Body of pancreas (tissue), 4 donors: ENCODE measurements at places on chromosomes 4 and X. TPM values are rescaled to one million over a fixed set of nuclear protein-coding genes. Genes with fewer than 3 reads are reported as not detected.

DNA sequence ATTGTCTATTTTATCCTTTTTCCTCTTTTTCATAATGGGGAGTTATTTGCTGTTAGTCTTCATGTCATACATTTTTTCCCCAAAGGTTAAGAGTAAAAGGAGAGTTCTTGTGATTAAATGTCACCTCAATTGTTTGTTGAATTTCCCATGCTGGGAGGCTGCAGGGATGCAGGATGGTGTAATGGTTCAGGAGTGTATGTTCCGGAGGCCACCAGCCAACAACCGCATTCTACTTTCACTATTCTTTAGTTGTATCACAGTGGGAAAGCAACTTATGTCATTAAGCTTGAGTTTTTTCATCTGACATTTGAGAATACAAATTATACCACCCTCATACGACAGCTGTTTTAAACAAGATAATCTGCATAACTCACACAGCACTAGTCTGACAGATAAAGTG is 15.4 kb downstream of the AFP start:
- DNase-seq: peak; percentile 29

SPIN2A gene
- total RNA-seq: 0.99 TPM

STATH gene
- total RNA-seq: not detected

GRCh38 chrX:68307769-68308168 is 125.5 kb downstream of the OPHN1 start:
- DNase-seq: no peak

DNA sequence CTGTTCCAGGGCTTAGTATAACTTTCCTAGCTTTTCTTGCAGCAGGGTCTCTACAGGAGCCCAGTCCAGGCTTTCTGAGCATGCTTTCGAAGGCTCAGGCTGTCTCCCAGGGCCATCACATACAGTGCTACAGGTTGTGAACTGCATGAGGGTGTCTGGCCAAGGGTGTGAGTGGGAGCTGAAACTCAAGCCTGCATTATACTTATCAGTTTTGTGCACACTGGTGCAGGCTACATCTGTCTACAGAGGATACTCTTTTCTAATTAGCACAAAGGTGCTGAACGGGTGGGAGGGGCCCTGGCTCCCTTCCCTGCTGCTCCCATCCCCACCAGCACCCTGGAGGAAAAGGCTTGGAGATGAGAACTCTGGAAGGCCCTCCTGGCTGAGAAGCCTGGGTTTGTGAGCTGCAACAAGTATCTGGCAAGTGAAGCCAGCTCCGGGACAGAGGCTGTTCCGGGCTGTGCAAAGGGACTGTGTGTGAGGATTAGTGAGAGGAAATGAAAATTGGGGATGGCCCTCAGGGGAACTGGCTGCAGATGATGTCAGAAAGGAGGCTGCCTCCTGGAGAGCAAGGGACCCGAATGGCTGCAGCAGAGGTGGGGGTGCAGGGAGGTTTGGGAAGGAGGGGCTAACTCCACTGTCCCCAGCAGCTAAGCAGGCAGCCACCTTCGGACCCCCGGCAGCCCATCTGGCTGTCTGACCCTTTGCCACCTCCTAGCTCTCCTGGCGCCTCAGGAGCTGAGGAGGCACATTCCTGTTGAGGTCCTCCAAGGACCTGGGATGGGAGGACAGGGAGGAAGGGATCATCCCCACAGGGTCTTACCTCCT is 68.5 kb downstream of the EFNB1 start:
- DNase-seq: no peak

GRCh38 chr4:87298362-87298761 is 24.3 kb downstream of the HSD17B13 start:
- no peak for DNase-seq

SLC6A14 gene
- total RNA-seq: not detected

DNA sequence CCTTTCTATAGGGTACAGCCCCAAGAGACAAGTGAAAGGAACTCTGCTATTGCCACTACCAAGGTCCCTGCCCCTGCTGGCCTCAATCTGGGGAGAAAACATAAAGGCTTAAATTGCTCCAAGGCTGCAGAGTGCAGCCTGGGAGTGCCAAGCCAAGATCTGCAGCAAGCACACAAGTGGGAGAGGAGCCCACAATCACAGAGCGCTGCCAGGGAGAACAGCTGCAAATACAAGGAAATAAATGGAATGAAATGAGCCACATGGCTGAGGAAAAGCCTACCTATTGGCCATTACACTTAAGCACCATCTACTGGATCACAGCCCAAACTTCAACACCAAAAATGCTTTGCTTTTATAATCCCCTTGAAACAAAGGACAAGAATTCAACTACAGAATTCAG is 582.4 kb downstream of the FAM133A start:
- DNase-seq: peak; percentile 14

DNA sequence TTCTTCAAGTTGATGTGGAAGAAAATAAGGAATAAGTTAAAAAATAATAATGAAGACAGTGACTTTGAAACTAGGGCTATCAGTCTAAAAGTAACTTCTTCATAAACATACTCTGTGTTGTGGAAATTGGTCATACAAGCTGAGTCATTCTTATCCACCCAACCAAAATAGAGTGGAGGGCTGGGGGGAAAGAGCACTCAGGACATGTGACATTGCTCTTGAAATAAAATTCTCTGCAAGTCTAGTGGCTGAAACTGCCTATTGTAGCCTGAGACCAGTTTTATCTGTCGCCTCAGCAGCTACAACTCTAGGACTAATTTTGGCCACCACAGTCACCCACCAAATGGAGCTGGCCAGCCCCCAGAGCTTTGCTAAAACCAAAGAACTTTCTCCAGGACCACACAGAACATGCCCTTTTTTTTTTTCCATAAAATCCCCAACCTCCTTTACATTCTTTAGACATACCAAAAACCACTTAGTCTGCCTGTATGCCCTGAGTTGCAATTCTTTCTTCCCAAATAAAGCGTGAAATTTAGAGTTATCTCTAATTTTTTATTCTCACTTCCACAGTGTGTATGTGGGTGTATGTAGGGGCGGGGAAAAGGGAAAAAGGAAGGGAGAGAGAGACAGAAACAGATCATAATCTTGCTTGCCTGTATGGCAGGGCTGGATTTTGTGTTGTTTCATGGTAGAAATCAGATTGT is 23.0 kb upstream of the SLC25A4 start:
- DNase-seq: no peak

RAB39B gene
- 1.8 TPM for total RNA-seq

GRCh38 chr4:15012017-15012788 is 9.9 kb downstream of the CPEB2 start:
- no peak for DNase-seq

DNA sequence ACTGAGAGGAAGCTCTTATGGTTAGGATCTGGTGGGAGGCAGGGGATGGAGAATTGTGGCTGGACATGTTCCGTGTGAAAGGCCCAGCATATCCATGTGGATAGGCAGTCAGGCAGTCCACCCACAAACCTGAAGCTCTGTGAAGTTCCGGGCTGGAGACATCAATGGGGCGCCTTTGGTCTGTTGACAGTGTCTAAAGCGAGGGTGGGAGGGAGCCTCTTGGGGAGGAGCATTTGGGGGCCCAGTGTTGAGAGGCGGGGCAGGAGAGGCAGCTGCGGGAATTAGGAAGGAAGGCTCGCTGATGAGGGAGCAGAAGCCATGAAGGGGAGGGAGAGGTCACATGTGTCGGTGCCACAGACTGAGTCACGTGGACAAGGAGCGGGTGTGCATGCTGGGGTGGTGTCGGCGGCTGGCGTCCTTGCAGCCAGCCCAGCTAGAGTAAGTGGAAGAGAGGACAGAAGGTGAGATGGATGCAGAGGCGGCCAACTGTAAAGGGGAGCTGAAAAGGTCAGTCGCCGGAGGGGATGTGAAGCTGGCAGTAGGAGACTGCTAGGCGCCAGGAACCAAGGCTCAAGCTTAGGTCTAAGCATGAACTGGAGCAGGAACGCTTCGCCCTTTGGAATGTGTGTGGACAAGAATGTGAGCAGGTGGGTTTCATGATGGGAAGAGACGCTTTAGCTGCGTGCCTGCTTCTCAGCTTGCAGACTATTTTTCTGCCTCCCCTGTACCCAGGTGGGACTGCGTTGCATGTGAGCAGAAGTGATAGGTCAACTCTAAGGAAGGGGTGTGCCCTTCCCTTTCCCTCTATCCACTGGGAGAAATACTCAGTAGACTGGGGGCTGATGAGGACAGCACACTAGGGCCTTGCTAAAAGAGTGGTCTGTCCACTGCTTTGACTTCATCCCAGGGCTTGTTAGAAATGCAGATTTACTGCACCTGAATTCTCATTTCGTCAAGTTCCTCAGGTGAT is 44.0 kb upstream of the TLR2 start:
- DNase-seq: no peak

DNA sequence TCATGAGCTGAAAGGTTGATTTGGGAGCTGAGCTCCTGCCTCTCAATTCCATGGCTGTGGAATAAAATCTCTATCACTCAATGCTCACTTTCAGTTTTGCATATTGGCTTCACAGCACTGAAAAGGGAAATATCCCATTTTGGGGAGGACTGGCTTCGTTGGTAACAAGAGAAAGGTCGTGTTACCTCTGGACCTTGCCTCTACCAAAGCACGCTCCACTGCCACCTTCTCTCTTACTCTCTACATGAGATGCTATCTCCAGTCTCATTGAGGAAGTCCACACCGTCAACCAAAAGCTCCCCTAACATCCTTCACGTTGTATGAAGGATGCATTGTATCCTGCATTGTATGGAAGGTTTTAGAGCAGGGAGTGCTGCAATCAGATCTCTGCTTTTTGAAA is 195.0 kb upstream of the LDB2 start:
- DNase-seq: no peak

SLC4A4 gene
- total RNA-seq: 334 TPM

DNA sequence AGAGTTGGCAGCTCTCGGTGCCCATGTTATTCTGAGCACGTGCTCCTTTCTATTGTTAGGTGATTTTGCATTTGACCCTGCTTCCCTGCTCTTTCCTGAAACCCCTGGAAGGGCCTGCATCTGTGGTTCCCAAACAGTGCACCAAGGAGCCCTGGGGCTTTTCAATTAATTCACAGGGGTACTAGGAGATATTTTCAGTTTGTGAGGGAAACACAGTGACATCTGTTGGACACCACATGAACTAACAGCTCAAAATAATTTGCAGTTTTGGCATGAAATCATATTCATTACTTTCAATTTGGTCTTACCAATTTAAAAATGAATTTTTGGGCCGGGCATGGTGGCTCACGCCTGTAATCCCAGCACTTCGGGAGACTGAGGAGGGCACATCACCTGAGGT is 156.6 kb downstream of the GATB start:
- no peak for DNase-seq

RAI2 gene
- total RNA-seq: 8.6 TPM

MAGEA3 gene
- total RNA-seq: not detected

DNA sequence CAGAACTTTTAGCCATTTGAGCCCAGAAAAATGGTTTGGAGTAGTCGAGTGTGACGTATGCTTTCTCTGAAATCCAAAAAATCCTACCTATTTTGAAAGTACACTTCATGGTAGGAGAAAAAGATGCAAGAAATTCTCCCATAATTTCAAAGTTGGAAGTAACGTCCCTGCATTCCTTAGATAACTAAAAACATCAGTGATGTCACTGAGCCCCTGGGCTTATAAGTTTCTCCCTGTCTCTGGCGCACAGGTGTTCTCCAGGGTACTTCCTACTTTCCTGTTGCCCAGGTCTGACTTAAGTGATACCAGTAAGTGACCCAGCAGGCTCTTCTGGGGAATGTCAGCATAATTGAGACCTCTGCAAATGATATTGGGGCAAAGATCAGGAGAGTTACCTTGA is 90.5 kb upstream of the WDR1 start:
- DNase-seq: no peak

- no peak for DNase-seq
Observed at GRCh38 chr4:164509951-164510350, 244.0 kb upstream of the SMIM31 start.

GRCh38 chr4:14977830-14978229 is 24.5 kb upstream of the CPEB2 start:
- DNase-seq: no peak

GRCh38 chr4:47551682-47552081 is 66.6 kb downstream of the ATP10D start:
- no peak for DNase-seq

- DNase-seq: no peak
Observed at GRCh38 chr4:98617358-98618047, 40.9 kb downstream of the TSPAN5 start.

BRS3 gene
- total RNA-seq: not detected

GRCh38 chrX:24169211-24169610 is 19.7 kb downstream of the ZFX start:
- no peak for DNase-seq

DNA sequence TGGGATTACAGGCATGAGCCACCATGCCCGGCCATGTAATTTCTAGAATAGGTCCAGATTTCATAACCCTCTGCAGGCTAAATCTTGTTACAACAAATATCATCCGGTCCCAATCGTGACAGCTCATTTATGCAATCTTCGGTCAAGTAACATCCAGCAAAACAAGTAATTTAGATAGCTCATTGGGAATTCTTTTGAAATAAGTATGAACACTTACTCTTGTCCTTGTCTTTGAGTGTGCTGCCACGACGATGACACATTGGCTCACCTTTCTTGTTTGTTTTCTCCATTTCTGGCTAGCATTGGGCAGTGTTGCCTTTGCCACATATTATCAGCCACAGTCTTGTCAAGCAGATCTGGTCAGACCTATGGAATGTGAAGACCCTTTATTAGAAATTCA is 92.0 kb downstream of the PHEX start:
- no peak for DNase-seq

ANOS1 gene
- 0.52 TPM for total RNA-seq

DNA sequence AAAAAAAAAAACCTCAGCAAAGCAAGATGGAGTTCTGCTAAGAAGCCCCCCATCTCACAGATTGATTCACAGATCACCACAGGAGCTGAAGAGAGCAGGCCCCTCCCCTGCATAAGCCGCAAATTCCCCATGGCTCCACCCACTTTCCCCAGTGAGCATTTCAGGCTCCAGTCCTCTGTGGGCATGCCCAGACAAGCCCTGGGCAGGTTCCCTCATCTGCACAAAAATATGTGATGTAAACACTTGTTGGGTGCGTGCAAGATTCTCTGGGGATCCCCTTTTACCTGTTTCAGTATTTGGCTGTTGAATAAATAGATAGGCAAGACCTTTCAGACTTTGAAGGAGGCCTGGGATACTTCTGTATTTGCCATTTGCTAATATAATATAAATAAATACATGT is 514.3 kb downstream of the PCDH7 start:
- DNase-seq: no peak

GRCh38 chr4:184806229-184806550 is 19.6 kb downstream of the ACSL1 start:
- no peak for DNase-seq

DNA sequence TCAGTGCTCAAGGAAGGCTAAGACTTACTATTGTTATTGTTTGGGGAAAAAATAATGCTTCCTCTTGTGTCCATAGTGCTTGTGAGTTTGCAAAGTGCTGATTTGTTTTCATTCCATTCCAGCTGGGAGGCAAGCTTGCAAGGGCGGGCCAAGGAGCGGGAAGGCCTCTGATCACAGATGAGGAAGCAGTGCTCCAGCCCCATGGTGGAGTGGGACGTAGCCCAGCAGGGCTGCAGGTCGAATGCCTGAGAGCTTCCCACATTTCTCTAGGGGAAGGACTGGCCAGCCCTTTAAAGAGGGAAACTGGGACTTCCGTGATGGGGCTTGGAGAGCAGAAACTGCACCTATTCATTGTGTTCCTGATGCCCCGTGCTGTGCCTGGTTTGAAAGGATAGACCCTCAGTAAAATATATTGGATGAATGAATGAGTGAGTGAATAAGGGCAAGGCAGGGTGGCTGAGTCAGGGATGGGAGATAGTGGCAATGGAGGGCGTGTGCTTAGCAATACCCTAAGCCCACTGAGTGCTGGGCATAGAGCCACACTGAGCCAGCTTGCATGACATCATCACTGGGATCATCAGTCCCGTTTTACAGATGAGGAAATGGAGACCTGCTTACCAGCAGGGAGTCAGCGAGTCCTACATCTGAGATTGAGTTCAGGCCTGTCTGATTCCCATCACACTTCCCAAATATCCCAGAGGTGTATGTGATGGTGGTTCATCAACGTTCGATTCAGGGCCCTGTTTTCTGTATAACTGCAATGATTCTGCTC is 17.9 kb upstream of the NSG1 start:
- DNase-seq: no peak
